SK-N-SH (cell line): ENCODE measurements at places on chromosomes 5 and 9.

- no peak for DNase-seq
Observed at GRCh38 chr9:134386951-134387831, 60.9 kb downstream of the RXRA start.

DNA sequence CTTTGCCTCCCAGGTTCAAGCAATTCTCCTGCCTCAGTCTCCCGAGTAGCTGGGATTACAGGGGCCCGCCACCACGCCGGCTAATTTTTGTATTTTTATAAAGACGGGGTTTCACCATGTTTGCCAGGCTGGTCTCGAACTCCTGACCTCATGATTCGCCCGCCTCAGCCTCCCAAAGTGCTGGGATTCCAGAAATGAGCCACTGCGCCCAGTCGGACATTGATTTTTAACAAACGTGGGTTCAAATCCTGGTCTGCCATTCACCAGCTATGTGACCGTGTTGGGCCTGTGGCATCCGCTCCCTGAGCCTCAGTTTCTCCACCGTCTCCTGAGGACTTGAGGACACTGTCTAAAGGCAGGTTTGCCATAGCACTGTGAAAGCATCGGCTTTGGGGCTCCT lies 41.8 kb upstream of the NEK6 start:
- no peak for DNase-seq

- no peak for DNase-seq
Observed at GRCh38 chr9:91815896-91816295, 134.1 kb downstream of the ROR2 start.

DNA sequence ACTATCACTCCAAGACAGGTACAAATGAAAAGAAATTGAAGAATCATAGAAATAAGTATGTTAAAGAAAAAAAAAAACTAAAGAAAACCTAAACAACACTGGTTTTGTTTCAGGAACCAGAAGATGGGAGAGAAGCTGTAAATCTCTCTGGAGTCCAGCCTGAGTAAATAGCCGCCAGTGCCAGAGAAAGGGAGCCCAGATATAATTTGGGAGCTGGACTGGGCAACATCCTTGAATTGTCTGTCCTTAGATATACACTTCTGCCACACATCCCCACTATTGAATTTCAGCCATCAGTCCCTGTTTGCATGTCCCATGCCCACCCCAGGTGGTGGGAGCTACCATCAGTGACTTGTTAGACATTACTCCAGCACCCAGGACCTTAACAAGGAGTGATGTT lies 979.6 kb downstream of the DTWD2 start:
- DNase-seq = no peak

DNA sequence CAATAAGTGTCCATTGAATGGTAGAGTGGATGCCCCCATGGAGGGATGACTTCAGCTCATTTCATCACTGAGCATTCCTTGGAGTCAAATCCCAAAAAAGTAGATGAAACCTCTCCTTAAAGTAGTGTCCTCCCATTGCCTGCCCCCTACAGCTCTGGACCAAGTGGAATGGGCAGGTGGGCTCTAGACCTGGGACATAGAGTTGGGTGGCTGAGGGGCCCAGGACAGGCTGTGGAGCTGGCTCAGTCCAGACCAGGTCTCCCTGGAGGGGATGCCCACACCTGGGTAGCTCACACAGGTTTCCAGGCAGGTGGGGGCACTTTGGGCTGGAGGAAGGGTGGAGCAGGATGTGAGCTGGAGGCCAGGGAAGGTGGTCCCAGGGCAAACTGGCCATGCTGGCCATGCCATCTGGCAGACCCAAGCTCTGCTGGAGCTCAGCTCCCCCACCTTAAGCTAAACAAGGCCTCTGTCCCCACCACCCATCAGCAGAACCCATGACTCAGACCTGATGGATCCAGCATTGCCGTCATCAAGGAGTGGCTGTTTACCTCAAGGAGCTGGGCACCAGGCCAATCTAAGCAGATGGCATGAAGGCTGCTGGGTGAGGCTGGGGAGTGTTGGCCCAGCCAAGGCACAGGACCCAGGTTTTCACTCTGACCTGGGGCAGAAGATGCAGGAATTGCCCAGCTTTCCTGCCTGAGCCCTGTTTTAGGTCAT lies 6.2 kb upstream of the SPINK4 start:
- no peak for DNase-seq

DNA sequence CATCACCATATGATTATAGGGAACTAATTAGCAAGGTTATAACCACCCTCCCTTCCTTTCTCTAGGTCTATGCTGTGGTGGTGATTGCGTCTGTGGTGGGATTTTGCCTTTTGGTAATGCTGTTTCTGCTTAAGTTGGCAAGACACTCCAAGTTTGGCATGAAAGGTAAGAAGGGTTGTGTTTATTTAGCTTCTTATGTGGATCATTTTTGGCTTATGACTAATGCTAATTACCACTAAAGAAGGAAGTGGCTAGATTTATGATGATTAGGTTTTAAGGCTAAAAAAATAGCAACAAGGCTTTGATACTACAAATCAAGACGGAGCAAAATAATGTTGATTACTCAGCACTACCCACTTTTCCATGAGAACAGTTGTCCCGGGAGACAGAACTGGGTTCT lies 82.4 kb downstream of the NTRK2 start:
- no peak for DNase-seq

DNA sequence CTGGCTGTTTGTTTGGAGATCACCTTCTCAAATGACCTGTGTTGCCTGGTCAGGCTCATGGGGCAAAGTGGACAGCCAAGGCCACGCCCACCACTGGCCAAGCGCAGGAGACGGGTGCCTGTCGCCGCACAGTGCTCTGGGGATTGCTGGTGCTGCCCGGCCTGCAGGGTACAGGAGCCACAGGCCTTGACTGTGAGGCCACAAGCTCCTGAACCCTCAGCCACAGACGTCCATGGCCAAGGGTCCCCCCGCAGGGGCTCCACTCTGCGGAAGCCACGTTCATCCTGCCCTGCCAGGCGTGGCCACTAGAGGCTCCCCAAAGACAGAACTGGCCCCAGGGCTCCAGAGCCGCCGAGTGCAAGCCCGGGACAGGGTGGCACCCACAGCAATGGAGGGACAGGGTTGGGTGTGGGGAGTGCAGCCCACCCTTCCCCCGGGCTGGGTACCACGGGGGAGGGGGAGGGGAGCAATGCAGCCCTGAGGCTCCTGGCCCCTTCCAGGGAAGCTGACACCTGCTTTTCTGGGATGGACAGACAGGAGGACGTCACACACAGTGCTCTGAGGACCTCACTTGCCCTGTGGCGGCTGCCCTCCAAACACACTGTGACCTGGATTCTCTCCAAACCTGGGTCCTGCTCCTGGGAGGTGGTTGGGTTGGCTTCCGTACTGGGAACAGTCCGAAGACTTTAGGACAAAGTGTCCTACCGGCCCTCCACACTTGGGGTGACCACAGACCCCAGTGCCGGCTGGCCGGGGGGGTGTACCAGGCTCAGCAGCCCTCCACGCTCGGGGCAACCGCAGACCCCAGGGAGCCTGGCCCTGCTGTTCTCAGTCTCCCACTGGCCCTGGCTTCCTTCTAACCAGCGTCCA lies 21.5 kb downstream of the TPPP start:
- peak; percentile 92 for DNase-seq

DNA sequence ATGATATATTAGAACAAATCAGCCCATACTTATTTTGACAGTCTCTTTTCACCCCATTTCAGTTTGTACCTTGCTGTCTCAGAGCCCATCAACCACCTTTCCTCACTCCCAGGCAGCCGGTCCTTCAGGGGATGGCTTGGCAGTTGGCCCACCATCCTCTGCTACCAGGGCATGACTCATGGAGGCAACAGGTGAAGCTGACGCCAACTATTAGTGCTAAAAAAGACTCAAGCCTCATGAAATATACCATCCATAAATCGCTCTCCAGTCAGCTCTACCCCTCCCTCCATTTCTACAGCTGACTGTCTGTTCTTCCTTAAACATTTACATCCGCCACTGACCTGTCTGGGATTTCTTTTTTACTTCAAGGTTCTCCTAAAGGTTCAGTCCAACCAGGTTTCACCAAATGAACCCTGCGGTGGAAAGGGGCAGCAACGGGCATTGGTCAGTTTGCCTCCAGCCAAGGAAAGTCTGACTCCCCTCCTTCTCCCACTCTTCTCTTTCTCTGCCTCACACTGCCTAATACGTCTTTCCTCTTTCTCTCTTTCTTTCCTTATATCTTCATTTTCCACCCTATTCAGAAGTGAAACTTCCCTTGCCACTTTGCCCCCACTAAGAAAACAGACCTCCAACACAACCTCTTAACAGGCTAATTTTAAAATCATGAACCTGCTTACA lies 439.1 kb downstream of the RAB3C start:
- no peak for DNase-seq

DNA sequence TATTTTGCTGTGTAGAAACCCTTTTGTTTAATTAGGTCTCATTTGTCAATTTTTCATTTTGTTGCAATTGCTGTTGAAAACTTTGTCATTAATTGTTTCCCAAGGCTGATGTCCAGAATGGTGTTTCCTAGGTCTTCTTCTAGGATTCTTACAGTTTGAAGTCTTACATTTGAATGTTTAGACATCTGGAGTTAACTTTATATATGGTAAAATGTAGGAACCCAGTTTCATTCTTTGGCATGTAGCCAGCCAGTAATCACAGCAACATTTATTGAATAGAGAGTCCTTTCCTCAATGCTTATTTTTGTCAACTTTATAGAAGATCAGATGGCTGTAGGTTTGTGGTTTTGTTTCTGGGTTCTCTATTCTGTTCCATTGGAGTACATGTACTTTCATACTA lies 1290.8 kb upstream of the CDH9 start:
- no peak for DNase-seq

GRCh38 chr9:68730570-68731235 lies 25.7 kb downstream of the PIP5K1B start:
- DNase-seq = no peak

GRCh38 chr5:3659907-3660306 lies 64.3 kb downstream of the IRX1 start:
- DNase-seq = no peak

- no peak for DNase-seq
Observed at GRCh38 chr9:94754976-94755475, 28.5 kb downstream of the AOPEP start.

DNA sequence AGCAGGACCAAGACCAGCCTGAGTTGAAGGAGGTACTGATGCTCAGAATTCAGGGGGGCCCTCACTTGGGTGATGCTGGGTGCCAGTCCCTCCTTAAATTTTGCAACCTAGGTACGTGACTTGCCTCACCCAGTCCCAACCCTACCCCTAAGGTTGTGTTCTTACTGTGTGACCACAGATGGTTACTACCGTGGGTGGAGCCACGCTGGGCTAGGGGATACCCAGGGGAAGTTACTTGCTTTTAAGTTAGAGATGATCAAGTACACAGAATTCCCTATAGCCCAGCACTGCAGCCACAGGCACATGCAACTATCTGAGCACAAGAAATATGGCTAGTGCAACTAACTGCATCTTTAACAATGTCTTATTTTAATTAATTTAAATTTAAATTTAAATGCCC lies 32.9 kb downstream of the NXNL2 start:
- no peak for DNase-seq

- DNase-seq = no peak
Observed at GRCh38 chr5:21661184-21661583, 1192.0 kb downstream of the CDH12 start.

DNA sequence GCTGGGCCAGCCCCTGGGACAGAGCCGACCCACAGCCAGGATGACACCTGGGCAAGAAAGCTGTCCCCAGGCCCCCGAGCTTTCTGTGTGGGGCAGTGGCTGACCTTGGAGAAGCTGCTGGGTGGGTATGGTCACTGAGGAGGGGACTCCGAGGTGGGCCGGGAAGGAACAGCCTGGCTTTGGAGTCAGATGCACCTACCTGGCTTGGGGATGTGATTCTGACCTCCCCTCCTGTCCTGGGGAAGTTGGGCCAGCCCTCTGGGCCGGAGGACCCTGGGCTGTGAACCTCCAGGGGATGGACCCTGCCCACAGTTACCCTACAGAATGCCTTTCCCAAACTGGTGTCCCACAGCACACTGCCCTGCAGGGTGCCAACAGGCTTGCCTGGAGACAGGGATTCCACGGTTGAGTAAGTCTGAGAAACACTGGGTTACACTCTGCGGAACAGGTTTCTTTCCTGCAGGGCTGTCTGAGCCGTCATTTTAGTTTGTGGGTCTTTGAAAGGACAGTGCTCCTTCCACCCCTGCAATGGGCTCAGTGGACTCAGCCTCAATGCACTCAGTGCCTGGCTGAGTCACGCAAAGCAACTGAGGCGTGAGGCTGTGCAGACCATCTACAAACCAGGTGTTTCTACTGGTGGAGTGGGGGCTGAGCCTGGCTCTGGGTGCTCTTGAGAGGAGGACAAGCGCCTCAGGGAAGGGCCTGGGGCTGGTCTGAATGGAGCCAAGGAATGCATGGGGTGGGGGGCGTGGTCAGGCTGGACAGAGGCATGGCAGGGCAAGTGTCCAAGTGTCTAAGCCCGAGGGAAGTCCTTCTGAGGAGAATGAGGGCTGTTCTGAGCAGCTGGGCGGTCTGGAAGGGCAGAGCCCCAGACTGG lies 41.3 kb upstream of the PHYKPL start:
- DNase-seq = no peak

DNA sequence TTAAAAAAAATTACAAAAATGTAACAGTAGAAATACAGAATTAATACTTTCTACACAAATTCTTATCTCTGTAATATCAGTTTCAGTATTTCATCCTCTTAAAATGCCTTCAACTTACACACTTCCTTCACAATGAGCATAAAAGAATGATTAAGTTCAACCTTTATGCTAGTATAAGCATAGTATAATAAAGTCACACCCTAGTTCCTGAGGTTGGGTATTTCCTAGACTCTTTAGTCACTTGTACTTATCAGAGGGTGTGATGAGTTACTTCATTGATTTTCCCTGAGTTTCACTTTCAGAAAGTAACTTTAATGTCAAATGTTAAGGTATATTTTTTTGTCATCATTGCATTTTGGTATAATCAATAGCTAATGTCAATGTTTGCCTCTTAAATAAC lies 302.4 kb downstream of the PDE4D start:
- DNase-seq = no peak

- no peak for DNase-seq
Observed at GRCh38 chr5:168820874-168821273, 241.7 kb upstream of the PANK3 start.

- DNase-seq = no peak
Observed at GRCh38 chr5:177545487-177546257, 8.7 kb downstream of the FAM193B start.

- no peak for DNase-seq
Observed at GRCh38 chr5:121693864-121694263, 157.8 kb upstream of the FTMT start.

DNA sequence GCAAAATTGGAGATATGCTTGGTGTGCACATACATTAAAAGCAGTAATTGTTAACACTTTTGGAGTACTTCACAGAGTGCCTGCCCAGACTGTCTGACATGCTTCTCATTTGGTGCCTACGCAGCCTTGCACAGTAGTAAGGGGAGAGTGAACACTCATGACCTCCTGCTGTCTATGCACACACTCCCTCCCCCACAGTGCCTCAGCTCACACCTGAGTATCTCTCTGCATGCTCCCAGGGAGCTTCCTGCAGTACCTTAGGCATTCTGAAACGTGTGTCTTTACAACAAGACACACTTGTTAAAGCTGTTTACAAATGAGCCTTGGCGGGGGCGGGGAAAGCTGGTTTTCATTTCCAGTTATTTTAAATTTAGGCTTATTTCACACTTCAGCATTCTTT lies 18.0 kb downstream of the MAP3K1 start:
- DNase-seq = no peak
